ENCODE measurements at places on chromosomes 6 and 20.
A peak's percentile ranks its signal among the peaks of the same experiment; 100 is the strongest.

DNA sequence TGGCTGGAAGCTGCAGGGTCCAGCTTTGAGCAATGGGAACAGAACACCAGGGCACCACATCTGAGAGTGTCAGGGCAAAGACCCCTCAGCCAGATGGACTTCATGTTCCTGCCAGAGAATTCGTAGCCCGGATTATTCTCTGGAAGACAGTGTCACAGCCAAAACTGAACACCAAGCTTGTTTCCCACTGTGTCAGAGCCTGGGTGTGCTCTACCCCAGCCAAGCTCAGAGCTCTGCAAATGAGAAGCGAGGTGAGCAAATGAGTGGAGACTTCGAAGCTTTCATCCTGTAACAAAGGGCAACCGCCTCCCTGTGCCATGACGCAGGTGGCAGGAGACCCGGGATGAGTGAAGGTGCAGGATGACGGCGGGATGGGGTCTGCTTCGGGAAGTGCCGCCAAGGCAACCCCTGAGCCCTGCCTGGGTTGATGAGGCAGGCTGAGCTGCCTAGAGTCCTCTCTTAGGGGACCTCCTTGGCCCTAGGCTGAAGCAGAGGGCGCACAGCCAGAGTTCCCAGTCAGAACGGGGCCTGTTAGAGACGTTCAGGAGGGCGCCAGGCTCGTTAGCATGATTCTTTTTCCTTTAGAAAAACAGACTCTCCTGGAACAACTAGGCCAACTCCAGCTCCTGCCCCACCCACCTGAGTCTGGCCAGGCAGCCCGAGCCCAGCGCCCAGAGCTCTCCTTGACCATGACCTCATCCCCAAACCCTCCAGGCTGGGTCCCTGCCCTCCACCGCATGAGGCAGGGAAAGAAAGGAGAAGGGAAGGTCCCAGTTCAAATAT lies 187.7 kb downstream of the SOD2 start:
- no peaks in the 10 kb centered on the region for H3K27me3 ChIP-seq
- H3K27ac ChIP-seq, result no peak overlapping the region
- no peaks in the 10 kb centered on the region for H3K36me3 ChIP-seq
- H3K4me3 ChIP-seq, result no peak overlapping the region
- no peak for DNase-seq

DNA sequence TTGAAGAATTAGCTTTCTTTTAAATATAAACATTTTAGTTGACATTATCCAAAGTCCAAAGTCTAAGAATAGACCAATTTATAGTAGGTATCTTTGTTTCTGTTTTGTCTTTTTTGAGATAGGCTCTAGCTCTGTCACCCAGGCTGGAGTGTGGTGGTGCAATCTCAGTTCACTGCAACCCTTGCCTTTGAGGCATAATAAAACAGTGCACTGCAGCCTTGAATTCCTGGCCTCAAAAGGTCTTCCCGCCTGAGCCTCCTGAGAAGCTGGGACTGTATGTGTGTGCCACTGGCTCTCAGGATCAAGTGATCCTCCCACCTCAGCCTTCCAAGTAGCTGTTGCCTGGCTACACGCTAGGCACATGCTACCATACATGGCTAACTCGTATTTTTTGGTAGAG lies 135.4 kb downstream of the REV3L start:
- H3K27me3 ChIP-seq, result no peaks in the 10 kb centered on the region
- peaks cover 20% of the 10 kb centered on the region for H3K36me3 ChIP-seq
- H3K4me3 ChIP-seq, result no peak overlapping the region
- no peak for DNase-seq

- no peak for DNase-seq
- no peaks in the 10 kb centered on the region for H3K27me3 ChIP-seq
- no peaks in the 10 kb centered on the region for H3K36me3 ChIP-seq
These were observed 4.3 kb downstream of the REV3L start for GRCh38 chr6:111478749-111479148.

DNA sequence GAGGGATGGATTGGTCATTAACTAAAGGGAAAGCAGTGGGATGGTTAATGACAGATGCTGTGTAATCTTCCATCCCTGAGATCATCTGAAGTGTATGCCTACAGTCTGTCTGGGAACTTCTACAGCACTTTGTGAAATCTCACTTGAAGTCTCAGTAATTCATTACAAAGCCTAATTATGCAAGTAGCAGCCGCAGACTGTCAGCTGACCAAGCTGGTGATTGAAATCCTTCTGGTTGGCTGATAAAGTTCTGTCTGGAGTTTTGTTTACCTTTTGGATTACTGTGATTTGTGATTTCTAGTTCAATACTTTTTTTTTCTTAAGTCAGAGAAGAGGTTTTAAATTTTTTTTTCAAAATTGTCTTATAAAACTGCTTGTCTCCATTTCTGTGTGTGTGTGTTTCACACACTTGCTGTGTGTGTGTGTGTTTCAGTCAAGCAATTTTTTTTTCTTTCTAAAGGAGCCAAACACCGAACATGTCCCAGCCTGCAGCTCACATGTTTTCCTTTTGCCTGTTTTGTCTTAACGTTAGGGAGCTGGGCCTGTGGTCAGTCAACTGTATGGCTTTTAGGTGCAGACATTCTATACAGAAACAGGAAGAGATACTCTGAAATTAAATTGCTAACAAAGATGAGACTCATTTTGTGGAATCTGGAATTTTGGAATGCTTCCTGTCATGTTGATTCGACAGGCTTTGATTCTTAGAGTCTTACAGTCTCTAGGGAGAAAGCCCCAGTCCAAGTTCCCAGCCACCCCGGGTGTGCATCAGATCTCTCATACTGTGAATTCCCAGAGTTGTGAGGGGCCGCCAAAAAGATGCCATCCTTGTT lies 28.5 kb upstream of the ADGRF4 start:
- peaks cover 21% of the 10 kb centered on the region for H3K27me3 ChIP-seq
- no peak overlapping the region for H3K27ac ChIP-seq
- DNase-seq, result no peak
- no peak overlapping the region for H3K4me3 ChIP-seq
- H3K4me1 ChIP-seq, result no peaks in the 10 kb centered on the region

DNA sequence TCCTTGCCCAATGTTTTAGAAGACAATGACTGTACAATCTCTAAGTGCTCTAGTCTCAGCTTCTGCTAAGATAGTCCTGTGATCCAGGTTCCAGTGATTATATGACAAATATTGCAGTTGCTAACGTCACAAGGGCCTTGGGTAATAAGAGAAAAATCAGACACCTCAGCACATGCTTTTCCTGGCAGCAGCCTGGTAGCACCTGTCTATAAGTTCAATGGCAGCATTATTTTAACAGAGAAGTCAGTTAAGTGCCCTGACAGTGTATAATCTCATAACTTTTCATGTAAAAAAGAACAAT lies 121.3 kb upstream of the BCLAF1 start:
- peaks cover 15% of the 10 kb centered on the region for H3K4me1 ChIP-seq
- no peak for DNase-seq
- H3K27me3 ChIP-seq, result no peaks in the 10 kb centered on the region
- no peak overlapping the region for H3K27ac ChIP-seq
- H3K4me3 ChIP-seq, result no peak overlapping the region
- H3K36me3 ChIP-seq, result no peaks in the 10 kb centered on the region

DNA sequence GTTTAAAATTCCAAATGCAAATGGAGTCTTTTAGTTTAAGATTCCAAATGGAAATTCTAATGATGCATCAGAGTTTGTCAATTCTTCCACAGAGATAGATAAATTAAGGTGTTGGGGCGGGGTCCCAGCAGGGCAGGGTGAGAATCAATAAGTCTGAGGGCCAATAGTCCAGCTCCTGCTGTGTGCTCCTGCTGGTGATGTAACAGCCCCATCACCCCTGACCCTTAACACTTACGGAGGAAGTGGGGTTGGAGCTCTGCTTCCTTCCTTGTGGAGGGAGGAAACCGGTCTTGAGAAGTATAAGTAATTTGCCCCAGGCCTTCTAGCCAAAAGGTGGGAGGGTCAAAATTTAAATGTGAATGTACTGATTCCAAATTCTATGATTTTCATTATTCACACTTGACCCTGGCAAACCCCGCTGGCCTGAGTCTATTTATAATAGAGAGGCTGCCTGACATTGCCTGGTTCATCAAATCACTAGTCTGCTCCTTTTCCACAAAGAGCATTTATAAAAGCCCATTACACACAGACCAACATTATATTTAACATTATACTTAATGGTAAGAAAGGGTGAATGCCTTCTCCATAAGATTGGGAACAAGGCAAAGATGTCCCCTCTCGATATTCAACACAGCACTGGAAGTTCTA lies 17.2 kb downstream of the ZBTB2 start:
- DNase-seq, result peak; percentile 35
- peaks cover 38% of the 10 kb centered on the region for H3K36me3 ChIP-seq
- H3K27me3 ChIP-seq, result no peaks in the 10 kb centered on the region
- peaks cover 70% of the 10 kb centered on the region for H3K4me1 ChIP-seq
- peak overlapping the region; percentile 63 for H3K4me3 ChIP-seq
- peak overlapping the region; percentile 88 for H3K27ac ChIP-seq

DNA sequence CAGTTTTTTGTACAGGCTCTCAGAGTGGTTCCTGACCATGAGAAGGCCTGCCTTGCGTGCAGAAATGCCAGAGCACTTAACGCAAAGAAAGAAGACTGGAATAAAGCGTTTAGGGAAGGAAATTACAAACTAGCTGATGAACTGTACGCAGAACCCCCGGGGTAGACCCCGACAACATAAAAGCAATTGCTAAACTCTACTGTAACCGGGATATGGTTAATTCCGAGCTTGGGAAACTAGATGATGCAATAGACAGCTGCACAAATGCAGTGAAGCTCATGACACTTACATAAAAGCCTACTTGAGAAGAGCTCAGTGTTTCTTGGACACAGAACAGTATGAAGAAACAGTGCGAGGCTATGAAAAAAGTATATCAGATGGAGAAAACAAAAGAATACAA lies 35.7 kb downstream of the CITED2 start:
- no peak overlapping the region for H3K4me3 ChIP-seq
- no peaks in the 10 kb centered on the region for H3K36me3 ChIP-seq
- no peaks in the 10 kb centered on the region for H3K27me3 ChIP-seq

Measured in activated CD4-positive, alpha-beta memory T cell treated with anti-CD3 and anti-CD28 coated beads, Interleukin-2, amount 10 ng/mL, durations not matched to agents 7 days and 5 days (primary cell).